KG1 (cell line): ENCODE measurements at places on chromosomes 11 and 22.

DNA sequence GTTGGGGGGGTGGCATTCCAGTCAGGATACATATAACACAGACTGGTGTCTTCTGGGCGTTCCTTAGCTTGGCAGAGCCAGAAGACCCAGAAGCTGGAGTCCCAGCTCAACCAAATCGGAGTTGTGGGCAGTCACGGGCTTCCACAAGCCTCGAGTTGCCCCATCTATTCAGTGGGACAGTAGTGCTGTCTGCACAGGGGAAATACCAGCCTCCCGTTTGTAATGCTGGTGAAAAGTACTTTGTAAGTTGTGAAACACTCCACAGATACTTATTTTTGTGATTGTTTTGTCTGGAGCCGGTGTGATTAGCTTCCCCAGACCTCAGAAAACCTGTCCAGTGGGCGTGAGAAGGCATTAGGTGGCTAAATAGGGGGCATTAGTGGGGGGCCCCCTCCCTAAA lies 13.6 kb downstream of the DGKZ start:
- DNase-seq: no peak

- no peak for DNase-seq
Measured at GRCh38 chr11:114724916-114725524, 46.7 kb downstream of the NXPE2 start.

DNA sequence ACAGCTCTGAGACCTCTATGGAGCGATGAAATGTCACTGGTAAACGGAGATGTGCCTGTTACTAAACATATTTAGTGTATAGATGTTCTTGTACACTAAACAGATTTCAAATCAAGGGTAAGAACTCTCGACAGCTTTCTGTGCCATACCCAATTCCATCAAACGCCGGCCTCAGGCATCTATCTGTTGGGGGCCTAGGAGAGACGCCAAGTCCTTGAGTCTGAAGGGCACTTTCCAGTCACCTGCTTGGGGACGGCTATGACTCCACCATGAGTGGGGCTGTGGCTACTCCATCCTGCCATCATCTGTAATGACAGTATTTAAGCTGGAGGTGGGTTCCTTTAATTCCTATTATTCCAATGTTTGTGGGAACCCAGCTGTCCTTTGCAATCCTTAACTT lies 87.8 kb downstream of the SHANK2 start:
- DNase-seq: no peak

GRCh38 chr11:93732237-93732892 lies 8.9 kb downstream of the TAF1D start:
- DNase-seq: no peak

GRCh38 chr11:134727636-134728035 lies 315.6 kb upstream of the B3GAT1 start:
- DNase-seq: no peak

DNA sequence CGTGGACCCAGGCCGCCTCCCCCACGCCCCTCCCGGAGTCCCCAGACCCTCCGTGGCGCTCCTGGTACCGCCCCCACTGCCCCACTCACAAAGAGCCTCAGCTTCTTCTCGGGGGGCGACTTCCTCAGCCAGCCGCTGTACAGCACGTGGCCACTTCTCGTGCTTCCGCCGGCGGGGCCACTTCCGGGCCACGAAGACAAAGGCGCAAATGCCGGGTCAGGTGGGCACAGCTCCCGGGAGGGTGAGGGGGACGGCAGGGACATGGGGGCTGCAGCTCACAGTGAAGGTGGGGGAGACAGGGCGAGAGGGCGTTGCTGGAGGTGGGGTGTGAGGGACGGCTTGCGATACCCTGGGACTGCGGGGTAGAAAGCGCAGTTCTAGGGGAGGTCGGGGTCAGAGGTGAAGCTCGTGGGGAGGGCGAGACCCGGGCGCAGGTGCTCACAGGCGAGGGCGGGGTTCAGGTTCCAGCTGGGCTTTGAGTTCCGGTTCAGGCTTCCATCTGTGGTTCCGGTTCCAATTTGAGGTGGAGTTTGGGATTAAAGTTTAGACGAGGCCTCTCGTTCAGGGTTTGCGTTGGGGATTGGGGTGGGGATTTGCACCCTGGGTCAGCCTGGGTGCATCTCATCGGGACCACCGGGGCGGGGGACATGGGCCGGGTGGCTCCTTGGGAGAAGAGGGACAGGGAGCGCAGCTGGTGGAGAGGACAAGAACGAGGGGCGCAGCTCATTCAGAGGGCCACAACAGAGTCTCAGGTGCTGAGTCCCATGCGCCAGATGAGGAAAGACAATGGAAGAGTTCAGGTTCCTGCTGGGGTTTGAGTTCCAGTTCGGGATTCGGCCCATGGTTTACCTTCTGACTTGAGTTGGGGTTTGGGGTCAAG lies at the start of gene GAB4:
GAB4 (minus strand) TSS at position 371 of the 880 bp plus-strand sequence; CDS start at position 263, 108 bp downstream.
- no peak for DNase-seq

DNA sequence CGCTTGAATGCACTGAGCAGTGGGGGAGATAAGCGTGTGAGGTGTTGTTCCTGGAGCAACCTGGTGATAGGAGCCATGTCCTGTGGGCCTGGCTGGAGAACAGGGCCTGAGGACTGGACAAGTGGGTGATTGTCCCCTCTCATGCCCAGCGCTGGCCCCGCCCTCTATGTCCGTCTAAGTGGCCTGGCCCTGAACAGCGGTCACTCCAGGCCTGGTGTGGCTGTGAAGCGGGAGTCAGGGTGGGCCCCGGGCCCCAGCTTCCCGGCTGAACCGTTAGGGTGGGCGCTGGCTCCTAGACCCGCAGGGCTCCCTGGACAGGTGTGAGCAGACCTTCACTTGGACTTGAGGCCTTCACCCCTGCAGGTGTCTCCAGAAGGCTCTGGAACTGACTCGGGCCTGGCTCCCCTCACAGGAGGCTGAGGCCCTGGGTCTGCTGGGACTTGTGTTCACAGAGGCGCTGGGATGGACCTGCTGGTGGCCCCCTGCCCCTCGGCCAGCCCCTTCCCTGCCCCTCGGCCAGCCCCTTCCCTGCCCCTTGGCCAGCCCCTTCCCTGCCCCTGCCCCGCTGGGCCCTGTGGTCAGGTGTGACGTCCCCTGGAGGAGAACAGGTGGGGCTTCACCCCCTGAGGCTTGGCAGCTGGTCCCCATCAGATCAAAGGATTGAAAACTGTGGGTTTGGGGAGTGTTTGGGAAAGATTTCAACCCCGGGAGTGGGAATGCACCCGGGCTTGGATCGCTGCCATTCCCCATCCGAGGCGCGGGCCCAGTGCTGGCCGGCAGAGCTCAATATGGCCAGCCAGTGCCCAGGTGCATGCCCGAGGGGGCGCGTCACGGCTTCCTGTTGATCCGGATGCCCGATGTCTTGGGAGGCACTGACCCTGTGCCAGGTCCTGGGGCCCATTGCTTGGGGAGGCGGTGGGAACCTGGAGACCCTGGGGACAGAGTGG lies 3.2 kb upstream of the MUC6 start:
- DNase-seq: no peak

DNA sequence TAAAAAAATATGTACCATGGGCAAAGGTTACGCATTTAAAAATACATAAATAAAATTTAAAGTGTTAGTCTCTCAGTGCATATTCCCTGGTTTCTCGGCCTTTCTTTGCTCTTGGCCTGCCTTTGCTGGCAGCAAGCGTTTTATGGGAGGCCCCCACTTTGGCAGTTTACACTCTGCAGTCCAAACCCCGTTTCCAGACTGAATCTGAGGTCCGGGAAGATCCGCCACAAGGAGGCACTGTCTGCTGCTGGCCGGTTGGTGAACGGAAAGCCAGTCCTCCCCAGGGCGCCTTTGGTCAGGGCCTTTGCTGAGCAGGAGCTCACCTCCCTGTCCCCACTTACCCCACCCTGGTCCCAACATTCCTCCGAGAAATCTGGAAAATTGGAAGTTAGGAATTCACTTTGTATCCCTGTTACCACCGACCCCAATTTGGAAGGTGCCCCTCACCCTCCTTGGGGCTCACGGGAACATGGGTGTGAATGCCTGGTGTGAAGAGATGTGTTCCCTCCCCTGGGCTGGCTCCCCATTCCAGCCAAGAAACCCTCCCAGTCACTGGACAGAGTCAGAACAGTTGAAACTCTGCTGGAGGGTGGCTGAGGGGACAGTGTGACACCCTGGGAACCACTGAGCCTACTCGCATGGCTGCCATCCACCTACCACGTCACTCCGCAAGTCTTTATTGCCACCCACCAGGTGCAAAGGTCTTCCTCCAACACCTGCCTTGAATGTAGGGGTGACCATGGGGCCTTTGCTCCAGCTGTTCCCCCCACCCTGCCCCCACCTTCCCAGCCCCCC lies 9.4 kb upstream of the SF1 start:
- DNase-seq: no peak

DNA sequence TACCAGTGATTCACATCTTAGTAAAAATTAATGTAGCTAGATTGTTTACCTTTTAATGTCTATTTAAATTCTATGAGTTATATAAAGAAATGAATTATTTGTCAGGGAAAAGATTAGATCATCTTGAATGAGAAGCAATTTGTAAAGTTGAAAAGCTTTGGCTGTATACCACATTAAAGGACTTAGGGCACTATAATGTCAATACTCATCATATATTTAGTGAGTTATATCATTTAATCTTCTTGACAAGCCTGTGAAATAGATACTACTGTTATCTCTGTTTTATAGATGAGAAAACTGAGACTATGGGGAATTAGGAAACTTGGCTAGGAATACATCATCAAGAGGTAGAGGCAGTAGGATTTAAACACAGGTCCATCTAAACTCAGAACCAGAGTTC lies 160.1 kb downstream of the GUCY1A2 start:
- DNase-seq: no peak

GRCh38 chr22:26573026-26573662 lies 16.8 kb downstream of the TPST2 start:
- peak; percentile 52 for DNase-seq
